ENCODE measurements at places on chromosomes 7 and 10.
A peak's percentile ranks its signal among the peaks of the same experiment; 100 is the strongest.

GRCh38 chr10:96555330-96555729 lies 31.5 kb downstream of the TM9SF3 start:
- DNase-seq: no peak

GRCh38 chr10:61389887-61390286 lies 63.3 kb downstream of the TMEM26 start:
- no peak for DNase-seq

DNA sequence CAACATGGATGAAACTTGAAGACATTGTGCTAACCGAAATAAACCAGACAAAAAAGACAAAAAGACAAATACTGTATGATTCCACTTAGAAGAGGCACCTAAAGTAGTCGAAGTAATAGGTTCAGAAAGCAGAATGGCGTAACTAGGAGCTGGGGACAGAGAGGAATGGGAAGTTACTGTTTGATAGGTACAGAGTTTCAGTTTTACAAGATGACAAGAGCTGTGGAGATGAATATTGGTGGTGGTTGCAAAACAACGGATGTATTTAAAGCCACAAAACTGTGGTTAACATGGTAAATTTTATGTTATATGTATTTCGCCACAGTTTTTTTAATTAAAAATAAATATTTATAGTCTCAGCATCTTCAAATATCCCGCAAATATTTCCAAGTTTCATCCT lies 64.1 kb upstream of the DIP2C start:
- DNase-seq: no peak

- no peak for DNase-seq
Observed at GRCh38 chr7:157688533-157689268, 351.9 kb downstream of the DNAJB6 start.

GRCh38 chr7:158910254-158911053 lies 54.1 kb downstream of the DYNC2I1 start:
- DNase-seq: no peak

DNA sequence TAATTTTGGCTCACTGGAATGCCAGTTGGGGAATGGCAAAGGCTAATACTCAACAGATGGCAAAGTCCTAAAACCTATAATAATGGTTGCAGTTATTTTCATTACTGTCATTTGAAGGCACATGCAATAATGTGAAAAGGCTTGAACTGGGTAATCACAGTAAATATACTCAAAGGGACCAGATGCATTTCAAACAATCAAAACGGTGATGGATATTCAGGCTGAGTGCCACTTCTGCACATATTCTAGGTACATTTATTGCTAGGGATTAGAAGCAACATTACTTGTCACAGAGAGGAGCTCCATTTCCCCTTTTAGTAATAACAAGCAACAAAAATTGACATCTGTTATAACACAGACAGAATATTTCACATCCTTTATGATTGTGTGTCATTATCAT lies 171.8 kb downstream of the NXPH1 start:
- no peak for DNase-seq

GRCh38 chr7:116353647-116354046 lies 143.3 kb downstream of the TES start:
- peak; percentile 59 for DNase-seq

DNA sequence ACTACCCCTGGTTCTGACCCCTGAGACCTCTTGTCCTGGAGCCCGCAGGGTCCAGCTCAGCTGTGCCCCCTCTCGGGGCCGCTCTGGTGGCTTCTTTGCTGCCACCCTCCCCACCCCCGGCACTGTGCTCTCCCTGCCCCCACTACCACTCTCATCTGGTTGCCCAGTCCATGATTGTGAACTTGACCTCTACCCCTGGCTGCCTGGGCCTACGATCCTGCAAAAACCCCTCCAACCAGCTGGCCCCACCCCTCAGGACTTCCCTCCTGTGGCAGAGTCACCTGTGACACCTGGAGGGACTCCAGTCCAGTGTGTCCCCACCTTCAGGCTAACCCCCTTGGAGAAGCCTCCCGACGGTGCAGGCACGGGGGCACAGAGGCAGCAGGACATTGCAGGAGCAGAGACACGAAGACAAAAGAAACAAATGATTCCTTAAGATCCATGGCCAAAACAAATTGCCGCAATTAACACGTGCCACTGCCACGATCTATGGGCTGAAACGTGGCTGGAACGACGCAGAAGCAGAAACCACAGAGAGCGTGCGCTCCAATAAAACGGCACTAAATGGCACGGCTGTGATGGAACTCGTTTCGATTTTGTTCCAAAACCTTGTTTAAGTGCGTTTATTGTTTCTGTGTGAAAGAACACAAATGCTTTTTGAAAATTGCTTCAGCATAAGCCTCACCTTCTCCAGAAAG lies 72.0 kb downstream of the PARP12 start:
- no peak for DNase-seq

DNA sequence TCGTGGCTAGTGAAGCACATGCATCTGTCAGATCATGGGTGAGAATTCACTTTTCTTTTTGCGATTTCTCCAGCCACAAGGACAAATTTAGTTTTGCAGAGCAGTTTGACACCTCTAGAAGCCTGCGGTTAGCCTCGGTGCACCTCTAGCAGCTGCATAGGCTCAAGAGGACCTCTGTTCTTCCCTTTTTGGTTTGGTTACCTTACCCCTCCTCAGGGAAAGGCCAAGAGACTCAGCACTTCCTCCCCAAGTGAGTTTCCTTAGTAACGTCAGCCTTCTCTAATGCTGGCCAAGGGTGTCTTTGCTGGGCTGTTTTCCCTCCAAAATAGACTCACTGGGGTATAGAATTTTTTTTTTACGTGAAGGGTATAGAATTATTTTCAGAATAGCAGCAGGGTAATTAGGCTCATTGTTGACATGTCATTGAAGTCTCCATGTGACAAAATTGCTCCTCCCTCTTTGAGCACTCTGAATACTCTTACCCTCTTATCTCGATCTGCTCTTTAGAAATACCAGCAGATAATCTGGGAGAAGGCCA lies 97.8 kb downstream of the AUTS2 start:
- DNase-seq: no peak

- no peak for DNase-seq
Observed at GRCh38 chr7:104883248-104883717, 130.7 kb upstream of the KMT2E start.

GRCh38 chr10:48667960-48668590 lies 16.6 kb upstream of the WDFY4 start:
- no peak for DNase-seq

DNA sequence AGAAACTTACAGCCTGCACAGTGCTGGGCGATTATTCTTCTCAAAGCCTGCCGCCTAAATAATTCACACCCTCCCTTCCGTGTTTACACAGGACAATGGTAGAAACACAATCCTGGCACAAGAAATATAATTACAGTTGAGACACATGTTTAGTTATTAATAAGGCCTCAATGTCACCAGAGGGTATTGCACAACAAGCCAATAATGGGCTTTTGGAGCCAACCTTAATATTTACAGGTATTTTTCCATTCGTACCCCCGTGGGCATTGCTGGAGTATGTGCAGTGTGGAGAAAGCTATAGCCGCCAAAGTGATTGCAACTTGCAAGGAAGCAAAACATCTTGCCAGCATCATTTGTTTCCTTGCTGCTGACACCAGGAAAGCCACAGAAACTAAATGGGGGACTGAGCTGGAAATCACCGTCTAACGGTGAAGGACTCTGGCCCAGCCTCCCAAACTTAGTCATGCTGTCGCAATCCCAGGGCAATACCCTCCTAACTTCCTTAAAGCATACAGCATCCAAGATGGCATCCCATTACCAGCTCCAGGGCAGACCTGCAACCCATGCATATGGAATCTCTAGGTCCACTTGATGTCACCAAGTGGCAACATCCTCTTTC lies 8.6 kb downstream of the CALN1 start:
- no peak for DNase-seq

GRCh38 chr10:93741367-93741766 lies 16.4 kb upstream of the LGI1 start:
- no peak for DNase-seq

DNA sequence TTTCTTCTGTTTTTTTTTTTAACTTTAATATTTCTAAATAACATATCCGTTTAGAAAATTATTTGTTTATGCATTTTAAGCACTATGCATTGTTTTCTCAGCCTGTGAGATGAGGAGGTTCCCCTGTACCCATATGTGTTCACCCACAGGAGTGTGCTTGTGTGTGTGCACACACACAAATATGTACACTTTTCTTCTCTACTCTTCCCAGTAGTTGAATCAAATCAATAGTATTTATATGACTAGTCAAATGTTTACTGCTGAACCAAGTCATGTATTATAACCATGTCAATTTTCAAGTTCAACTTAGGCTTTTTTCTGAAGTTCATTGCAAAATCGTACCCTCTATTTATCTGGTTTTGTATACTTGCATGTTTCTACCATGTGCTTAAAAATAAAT lies 37.3 kb downstream of the HDAC9 start:
- DNase-seq: no peak

DNA sequence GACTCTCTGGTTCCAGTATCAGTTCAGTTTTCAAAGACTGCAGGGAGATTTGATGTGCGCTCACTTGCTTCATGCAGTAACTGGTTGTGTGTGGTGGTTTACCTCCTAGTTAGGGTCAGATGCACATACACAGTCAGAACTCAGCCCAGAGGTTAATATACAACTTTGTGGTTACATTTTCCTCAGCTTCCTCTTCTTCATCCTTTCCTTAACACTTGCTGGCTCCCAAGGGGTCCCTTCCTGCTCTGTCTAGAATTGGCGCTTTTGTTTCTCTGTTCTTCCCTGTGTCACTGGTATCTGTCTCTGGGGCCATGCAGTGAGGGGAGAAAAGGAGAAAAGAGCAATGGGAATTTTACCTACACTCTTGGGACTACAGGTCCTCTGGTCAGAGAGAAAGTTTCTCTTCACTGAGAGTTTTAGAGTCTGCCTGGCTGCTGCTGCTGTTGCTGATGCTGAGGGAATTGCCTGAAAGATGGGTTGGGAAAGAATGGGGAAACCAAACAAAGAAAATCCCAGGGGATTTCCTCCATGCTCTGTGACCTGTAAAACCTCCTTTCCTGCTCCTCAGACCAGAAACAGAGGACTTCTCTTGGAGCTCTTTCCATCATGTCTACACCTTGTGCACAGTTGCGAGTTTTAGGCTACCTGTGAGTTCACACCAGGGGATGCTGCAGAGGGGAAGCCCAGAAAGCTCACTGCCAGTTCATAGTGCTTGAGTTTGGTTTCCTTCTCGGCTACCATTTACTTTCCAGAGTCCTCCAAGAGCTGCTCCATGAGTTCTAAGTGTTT lies 74.6 kb downstream of the WDFY4 start:
- DNase-seq: no peak

GRCh38 chr7:13097499-13097898 lies 410.1 kb downstream of the ARL4A start:
- no peak for DNase-seq

DNA sequence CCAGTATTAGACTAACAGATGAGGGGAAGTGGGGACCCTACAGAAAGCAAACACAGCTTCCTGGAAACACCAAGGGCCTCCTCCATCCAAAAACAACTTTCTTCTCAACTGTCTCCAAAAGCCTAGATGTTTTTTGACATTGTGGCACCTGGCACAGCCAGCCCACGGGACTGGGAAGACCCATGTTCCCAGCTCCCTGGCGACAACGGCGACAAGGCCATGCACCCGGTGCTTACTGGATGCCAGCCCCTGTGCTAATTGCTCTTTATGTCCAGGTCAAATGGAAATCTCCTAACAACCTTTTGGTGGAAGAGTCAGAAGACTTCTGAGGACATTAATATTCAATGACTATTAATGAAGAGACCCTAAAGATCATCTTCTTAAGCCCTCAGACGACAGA lies 7.1 kb downstream of the FGFR2 start:
- DNase-seq: no peak

DNA sequence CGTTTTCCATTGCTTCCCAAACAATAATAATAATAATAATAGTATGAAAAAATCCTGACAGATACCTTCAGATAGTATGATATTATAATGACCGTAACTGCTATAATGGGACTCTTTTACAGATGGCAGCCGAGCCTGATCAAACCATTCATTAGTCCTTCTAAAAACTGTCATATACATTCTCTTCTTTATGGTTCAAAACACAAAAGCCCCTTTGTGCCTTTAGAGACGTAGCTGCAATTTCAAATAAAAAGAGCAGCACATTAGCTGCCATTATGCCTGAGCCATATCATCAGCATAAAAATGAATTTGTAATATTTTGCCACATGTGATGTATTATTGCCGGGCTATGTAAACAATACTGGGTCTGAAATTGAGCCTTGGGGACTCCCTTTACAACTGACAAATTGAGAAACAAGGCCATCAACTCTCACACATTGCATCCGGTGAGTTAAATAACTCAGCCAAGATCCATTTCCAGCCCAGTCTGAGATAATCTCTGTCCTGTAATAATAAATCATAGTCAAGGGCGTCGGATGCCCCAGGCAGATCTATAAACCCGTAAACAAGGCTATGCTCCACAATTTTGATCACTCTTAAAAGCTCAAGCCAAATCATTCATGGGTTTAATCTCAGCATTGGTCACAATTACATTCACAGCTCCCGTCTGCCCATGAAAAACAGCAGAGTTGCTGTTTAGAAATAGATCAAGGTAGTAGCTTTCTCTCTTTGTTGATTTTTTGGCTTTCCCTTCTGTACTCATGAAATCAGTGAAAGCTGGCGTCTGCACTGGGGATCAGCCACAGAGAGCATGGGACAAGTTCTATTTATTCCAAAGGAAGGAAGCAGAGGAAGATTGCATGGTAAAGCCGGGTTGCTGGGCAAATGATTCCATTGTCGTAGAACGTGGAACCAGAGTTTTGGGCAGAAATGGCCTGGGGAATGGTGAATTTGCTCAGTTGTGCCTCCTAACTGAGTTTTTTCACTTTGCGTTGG lies 150.1 kb upstream of the BMPER start:
- no peak for DNase-seq

DNA sequence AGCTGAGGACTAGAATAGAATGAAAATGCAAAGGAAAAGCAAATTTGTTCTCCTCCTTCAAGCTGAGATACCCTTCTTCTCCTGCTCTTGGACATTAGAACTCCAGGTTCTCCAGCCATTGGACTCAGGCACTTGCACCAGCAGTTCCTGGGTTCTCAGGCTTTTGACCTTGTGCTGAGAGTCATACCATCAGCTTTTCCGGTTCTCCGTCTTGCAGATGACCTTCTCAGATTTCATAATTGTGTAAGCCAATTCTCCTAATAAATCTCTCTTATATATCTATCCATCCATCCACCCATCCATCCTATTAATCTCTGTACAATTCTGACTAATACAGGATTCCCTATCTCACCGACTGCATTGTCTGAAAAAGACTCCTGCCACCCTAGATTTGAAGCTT lies 108.3 kb downstream of the AHR start:
- no peak for DNase-seq

- DNase-seq: no peak
Observed at GRCh38 chr10:59181668-59182067, 5.2 kb downstream of the PHYHIPL start.

DNA sequence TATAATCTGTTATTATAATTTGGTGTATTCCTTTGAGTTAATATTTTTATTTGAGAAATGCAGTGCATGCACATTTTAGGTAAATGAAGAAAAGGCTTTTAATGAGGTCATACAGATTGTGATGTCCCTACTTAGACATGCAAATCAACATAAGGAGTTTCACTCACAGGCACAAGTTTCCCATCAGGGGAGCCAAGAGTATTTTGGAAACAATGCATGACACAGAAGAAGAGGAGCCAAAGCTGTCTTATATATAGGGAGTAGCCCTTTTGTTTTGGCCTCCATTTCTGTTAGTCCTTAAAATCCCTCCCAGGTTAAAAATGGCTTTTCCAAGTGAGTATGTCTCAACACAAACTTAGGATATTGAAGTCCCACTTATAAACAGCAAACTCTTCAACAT lies 703.4 kb upstream of the ANKRD30A start:
- DNase-seq: no peak
